Activated T-helper 17 cell treated with anti-CD3 and anti-CD28 coated beads, Interleukin-2, amount 50 U/mL, for 72 hours (primary cell): ENCODE measurements at places on chromosomes 7 and 10. TPM values are rescaled to one million over a fixed set of nuclear protein-coding genes. Genes with fewer than 3 reads are reported as not detected.

POP7 gene
- total RNA-seq = 29.6 TPM

MSMB gene
- total RNA-seq = not detected

CALHM1 gene
- total RNA-seq = not detected

TSPAN15 gene
- total RNA-seq = 12.7 TPM

ADARB2 gene
- total RNA-seq = not detected

HIP1 gene
- 13.0 TPM for total RNA-seq

CAMK2G gene
- 23.2 TPM for total RNA-seq

SPDYE5 gene
- 0.24 TPM for total RNA-seq
